ENCODE measurements at places on chromosomes 16 and 17.

DNA sequence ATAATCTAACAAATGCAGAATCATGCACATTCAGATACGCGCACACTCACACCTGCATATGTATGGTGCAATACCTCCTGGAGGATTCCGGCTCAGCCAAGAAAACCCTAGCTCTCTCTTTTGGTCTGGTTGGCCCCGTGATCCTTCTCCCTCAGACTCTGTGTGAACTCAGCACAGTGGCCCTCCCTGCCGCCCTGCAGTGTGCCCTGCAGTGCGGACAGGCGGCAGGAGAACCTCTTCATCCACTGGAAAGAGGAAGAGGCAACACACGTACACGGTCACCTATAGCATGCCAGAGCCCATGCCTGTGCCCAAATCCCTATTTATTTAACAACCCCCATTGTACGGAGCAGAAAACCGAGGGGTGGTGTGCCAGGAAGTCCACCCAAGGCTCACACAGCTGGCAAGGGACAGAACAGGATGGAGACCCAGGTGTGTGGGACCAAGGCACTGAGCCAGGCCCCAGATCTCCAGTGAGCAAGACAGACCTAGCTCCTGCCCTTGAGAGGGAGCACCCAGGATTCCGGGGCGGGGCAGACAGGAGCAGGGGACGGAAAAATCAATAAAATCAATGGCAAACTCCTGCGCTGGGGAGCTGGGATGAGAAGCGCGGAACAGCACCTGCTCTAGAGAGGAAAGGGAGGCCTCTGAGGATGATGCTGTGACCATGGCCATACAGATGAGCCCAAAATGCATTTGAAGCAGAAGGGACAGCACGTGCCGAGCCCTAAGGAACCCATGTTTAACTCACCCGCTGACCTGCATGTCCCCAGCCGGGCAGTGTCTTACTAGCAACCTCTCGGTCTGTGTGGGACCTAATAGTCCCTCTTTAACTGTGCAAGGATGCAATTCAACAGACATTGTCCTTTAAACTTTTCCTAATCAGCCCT lies 54.7 kb upstream of the CIBAR2 start:
- DNase-seq: no peak

GRCh38 chr16:1766231-1766630 lies 5.1 kb downstream of the NME3 start:
- DNase-seq: no peak

DNA sequence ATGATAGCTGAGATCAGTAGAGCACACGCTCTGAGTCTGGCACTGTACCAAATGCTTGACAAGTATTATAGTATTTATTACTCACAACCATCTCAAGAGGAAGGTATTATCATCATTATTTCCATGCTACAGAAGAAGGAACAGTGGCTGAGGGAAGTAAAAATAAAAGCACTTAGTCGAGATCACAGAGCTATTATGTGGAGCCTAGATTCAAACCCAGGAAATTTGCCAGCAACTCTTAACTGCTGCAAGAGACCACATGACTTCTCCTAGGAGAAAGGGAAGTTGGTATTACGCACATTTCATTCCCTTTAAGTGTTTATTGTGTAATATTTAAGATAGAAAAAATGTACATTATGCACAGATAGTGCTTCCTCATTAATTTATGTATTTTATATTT lies 1.0 kb upstream of the RHOT1 start:
- peak; percentile 93 for DNase-seq

DNA sequence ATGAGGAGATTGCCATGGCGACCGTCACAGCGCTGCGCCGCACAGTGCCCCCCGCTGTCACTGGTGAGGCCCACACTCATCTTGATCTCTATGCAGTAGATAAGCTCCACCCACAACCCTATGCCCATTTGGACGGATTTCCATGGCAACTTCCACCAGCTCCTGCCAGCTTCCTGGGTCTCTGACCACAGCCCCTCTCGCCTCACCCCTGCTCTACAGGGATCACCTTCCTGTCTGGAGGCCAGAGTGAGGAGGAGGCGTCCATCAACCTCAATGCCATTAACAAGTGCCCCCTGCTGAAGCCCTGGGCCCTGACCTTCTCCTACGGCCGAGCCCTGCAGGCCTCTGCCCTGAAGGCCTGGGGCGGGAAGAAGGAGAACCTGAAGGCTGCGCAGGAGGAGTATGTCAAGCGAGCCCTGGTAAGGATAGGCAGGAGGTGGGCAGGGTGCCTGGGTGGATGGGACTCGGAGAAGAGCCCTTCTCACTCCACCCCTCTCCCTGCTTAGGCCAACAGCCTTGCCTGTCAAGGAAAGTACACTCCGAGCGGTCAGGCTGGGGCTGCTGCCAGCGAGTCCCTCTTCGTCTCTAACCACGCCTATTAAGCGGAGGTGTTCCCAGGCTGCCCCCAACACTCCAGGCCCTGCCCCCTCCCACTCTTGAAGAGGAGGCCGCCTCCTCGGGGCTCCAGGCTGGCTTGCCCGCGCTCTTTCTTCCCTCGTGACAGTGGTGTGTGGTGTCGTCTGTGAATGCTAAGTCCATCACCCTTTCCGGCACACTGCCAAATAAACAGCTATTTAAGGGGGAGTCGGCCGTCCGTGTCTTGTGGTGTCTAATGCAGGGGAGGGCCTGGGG lies 4.3 kb downstream of the ALDOA start:
- DNase-seq: peak; percentile 56

GRCh38 chr17:28885951-28886350 lies 11.6 kb downstream of the FLOT2 start:
- DNase-seq: no peak

DNA sequence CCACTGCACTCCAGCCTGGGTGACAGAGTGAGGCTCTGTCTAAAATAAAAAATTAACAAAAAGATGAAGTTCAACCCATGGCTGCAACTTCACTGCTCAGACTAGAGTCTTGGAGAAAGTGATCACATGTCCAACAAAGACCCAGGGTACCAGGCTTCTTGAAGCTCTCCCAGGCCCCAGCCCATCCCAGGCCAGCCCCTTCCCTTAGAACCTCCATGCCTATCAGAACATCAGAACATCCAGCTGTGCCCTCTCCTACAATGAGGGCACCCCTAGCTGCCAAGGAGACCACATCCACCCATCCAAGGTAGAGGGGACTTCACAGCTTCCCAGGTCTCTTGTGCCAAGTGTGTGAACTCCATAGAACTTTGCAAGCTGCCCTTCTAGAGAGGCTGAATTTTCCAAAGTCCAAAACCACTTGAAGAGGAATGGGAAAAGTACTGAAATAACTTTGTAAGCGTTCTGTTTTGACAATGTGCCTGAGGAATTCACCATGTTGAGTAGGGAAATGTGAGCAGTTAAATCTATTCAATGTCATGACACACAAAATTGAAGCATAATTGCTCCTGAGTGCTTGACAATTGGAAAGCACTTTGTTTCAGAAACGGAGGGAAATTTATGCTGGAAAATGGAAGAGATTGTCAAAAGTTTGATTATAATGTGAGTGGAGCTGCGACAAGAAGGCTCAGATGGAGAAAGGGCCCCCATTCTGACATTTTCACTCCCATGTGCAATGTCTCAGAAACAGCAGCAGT lies 230.4 kb downstream of the ZNF423 start:
- no peak for DNase-seq

DNA sequence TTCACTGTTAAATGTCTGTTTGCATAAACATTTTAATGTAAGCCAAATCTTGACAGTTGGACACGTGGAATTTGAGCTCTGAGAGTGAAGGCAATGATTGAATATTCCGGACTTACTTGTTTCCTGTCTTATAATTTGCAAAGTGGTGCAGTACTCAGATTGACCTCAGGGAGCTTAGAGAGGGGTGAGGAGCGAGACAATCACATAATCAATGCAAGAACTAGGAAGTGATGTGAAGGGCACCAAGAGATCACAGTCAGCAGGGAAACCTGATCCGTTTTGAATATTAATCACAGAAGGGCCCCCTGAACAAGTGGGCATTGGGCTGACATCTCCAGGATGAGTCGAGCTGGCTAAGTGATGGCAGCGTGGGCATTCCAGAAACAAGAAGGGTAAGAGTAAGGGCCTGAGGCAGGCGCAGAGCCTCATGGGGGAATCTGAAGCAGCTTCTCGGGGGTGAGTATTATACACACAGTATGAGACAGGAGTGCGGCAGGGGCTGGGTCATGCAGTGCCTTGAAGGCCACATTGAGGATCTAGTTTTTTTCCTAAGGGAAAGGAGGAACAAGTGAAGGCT lies 26.1 kb downstream of the TEX2 start:
- DNase-seq: peak; percentile 18

DNA sequence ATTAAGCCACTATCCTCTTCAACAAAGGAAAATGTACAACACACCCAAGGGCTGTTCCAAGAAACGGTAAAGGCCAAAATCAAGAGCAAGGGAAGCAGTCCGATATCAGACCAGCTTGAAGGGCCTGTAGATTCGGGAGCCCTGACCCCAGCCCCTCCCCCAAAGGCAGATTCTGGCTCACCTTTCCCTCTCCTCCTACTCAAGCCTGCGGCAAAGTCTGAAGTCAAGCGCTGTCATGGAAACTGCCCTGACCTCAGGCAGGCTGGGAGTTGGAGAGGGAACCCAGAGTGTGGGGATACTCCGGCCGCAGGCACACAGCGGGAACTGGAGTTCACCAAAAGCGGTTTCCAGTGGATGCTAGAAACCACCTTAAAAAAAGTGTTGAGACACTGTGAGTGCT lies 1.8 kb downstream of the ALYREF start:
- DNase-seq: no peak

- peak; percentile 89 for DNase-seq
These were observed 12.6 kb downstream of the THRA start for GRCh38 chr17:40075201-40075941.

- DNase-seq: no peak
These were observed 399.4 kb upstream of the C16orf82 start for GRCh38 chr16:26667307-26667706.

DNA sequence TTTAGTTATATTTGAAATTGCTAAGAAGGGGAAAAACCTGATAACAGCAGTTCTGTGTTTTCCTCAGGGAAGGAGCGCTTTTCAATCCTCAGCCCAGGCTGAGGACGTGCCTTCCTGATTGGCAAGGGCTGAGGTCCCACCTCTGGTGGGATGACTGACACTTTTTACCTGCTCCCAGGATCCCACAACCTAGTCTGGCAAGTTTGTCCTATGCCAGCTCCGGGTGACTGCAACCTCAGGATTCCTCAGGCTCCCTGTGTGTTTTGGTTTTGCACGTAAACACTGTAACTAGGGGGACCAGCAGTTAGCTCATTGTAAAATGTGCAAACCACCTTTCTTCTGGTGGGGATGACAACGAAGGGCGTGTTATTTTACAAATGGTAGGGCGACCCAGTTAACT lies 7.5 kb downstream of the MARCHF10 start:
- no peak for DNase-seq

DNA sequence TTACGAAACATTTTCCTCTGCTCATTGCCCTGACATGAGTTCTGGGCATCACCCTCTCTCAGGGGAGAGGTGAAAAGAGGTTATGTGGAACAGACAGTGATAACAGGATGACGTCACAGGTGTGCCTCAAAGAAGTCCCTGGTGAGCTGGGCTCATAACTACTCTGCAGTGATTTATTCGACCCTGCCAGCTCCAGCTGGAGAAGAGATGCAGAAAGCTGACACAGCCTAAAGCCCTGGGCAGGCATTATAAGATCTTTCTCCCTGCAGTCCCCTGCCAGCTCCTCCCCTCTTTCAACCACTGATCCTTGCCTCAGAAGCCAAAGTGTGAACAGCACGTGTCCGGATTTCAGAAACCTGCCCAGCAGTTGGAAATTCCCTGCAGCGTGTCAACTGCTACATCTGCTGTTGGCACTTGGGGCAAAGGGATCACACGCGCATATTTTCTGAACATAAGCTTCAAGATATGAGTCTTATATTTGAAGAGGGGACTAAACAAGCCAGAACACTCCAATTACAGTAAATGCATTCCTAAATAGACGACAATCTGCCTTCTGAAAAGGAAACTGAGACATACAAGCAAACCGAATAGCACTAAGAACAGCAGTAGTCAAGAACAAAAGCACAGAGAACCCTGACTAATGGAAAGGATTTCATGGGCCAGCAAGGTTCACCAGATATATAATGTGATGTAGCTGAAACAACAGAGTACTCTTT lies 80.5 kb downstream of the SMG6 start:
- DNase-seq: no peak

- DNase-seq: no peak
These were observed 5.2 kb downstream of the CACNA1G start for GRCh38 chr17:50565402-50566350.

DNA sequence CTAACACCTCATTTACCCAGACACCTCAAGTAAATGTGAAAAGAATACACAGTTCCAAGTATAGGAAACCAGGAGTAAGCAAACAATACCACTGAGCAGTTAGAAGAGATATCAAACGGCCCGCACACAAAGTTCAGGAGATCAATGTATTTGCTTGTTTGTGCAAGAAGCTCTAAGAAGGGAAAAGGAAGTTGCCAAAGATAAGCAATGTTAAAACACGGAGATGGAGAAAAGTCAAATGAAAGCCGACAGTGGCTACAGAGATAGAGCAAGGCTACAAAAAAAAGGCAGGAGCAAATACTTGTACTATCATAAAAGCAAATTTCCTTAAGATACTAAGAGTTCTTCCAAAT lies 29.5 kb downstream of the PSME3IP1 start:
- DNase-seq: no peak

GRCh38 chr17:16432017-16432416 lies 16.6 kb downstream of the TRPV2 start:
- no peak for DNase-seq
